ENCODE measurements at places on chromosomes 3 and 15.

DNA sequence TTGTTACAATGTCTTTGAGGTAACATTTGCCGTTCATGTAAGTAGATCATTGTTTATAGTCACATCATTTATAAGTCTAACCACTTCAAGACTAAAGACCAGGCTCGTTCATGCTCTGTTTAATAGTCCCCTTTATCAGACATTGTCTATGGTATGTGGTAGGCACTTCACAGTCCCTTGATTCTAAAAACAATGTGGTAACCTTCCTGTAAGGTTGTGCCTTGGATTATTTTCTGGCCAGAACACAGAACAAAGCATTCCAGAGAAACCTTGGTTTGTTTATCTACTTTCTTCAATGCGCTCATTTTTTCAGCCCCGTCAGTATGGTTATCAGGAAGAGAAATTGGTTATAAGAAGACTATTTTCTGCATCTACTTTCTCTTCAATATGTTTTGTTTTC, 16.3 kb upstream of the ST3GAL6 start:
- no peak for DNase-seq

GRCh38 chr3:87311309-87311708, 34.9 kb upstream of the POU1F1 start:
- DNase-seq: no peak

- no peak for DNase-seq
Observed at GRCh38 chr3:61157414-61157813, 93.8 kb downstream of the FHIT start.

DNA sequence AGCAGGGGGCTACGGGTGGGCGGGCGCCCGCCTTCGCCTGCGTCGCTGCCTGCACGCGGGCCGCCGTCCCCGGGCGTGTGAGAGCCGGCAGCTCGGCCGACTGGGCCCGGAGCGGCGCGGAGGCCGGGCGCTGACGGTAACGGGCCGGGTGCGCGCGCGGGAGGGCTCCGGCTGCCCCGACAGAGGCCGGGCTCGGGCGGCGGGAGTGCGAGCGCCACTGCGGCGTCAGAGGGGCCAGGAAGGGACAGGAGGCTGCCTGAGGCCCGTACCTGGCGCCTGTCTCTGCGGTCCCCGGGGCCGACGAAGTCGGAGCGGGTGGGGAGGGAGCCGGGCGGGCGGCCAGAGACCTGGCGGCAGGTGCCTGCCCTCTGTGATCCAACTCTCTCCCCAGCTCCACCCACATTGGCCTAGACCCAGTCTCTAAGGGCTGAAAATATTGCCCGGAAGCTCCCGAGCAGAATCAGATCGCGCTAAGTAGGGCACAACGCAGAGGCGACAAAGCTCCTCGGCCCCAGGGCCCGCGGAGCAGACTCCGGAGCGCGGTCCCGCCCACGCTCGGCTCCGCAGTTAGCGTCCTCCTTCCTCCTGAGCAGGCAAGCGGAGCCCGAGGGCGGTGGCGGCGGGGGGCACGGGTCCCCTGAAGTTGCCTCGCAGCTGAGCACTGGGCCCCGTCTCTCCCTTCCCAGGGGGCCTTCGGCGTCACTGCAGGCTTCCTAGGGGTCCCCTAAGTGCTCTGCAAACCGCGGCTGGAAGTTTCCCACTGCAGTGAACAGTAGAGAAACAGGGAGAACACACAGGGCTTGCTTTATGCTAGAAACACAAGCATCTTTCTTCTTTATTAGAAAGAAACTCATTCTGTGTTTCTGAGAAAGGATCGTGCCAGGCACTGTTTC, at the start of gene MAN2A2:
Gene MAN2A2, plus strand, starts transcription at position 463 of the 893 bp plus-strand sequence. CDS start 906 bp downstream, outside the sequence.
- DNase-seq: peak; percentile 32

- DNase-seq: no peak
Observed at GRCh38 chr3:59809016-59809415, 759.2 kb upstream of the CFAP20DC start.

- no peak for DNase-seq
Observed at GRCh38 chr3:47503033-47503432, 10.5 kb downstream of the ELP6 start.

- DNase-seq: no peak
Observed at GRCh38 chr3:13420045-13420830, at the start of gene NUP210. Gene NUP210 (minus strand): TSS chr3:13420322. CDS start chr3:13420226, 96 bp downstream.

GRCh38 chr3:171132873-171133272, 106.4 kb upstream of the SLC2A2 start:
- no peak for DNase-seq

- no peak for DNase-seq
Observed at GRCh38 chr15:60320365-60320764, 77.4 kb downstream of the ANXA2 start.

GRCh38 chr3:38365469-38366062, 19.0 kb downstream of the XYLB start:
- DNase-seq: no peak

GRCh38 chr3:141412087-141412935, 44.0 kb downstream of the ZBTB38 start:
- no peak for DNase-seq

DNA sequence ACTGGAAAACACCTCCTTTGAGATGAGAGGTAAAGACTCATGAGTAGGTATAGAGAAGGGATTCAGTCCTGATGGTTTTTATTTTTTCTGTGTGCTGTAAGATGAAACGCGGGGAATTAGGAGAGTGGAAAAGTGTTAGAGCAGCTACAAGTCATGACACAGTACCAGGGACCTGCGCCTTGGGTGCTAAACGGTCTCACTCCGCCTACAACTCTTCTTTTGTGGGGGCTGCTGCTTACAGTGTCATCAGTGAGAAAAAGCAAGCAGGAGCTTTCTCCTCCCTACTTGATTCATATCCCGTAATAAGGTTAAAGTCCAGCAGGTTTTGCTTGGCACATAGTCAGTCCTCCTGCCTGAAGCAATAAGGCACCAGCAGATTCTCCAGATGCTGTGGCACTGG, 39.1 kb downstream of the RASGRP1 start:
- no peak for DNase-seq

DNA sequence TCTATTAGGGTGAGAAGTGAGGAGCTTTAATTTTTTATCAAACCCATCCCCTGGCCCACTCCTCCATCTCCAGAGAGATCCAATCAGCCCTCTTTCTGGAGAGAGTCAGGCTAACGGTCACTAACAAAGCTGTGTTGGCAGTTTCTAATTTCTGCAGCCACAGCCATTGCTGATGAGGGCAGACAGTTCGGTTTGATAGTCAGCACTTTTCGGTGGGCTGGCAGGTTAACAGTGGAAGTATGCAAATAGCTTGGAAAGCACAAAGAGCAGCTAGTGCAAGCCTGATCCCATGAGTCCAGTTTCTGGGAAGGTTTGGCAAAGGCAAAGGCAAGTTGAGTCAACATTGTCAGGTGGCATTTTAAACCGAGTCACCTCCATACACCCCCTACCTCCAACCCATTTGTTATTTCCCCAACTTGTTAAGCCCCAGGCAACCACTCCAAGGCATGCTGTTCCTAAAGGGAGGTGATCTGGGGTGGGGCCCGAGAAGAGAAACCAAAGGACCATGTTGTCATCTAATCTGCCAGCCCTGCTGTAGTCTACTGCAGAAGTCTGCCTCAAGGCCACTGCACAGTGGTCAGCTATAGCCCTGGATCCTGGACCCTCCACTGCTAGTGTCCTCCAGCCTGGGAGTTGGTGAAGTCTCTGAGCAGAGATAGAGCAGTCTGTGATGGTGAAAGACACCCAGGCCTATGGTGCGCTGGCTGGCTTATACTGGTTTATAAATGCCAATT, 1.7 kb downstream of the CCR1 start:
- DNase-seq: no peak

GRCh38 chr3:40939741-40940130, 259.6 kb upstream of the CTNNB1 start:
- no peak for DNase-seq

DNA sequence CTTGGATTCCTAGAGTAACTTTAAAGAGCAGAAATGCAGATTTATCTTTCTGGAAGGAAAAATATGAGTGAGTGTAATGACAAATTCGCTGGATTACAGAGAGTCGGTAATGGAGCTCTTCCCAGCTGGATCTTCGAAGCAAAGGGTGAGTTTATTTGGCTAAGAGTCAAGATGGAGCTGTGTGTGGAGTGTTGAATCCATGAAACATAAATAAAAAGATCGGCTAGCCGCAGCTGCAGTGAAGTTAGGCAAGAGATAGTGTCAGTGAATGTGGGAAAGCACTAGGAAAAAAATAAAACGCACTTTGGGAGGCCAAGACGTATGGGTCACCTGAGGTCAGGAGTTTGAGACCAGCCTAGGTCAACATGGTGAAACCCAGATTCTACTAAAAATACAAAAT, 10.3 kb downstream of the NAALADL2 start:
- DNase-seq: no peak
